ENCODE measurements at places on chromosomes 7 and 10. TPM values are rescaled to one million over a fixed set of nuclear protein-coding genes. Genes with fewer than 3 reads are reported as not detected.

The CALCR gene
- total RNA-seq, result not detected

The FZD8 gene
- 10.2 TPM for total RNA-seq

The SHH gene
- total RNA-seq, result not detected

The ADK gene
- 36.9 TPM for total RNA-seq

The ABI1 gene
- 35.9 TPM for total RNA-seq

The GRID1 gene
- total RNA-seq, result not detected

The ACTL6B gene
- not detected for total RNA-seq

The FFAR4 gene
- total RNA-seq, result not detected

The PRRT4 gene
- total RNA-seq, result 1.8 TPM

The ZNF736 gene
- total RNA-seq, result 1.3 TPM

The ERVW-1 gene
- total RNA-seq, result not detected

The SAMD9 gene
- total RNA-seq, result 5.6 TPM

The PRKCQ gene
- total RNA-seq, result 0.32 TPM

The SH2D4B gene
- total RNA-seq, result not detected

The TRPV5 gene
- not detected for total RNA-seq

The FKBP6 gene
- not detected for total RNA-seq

The MNX1 gene
- total RNA-seq, result not detected

The GRM3 gene
- total RNA-seq, result not detected

The PNLIPRP1 gene
- total RNA-seq, result not detected

The MYOF gene
- total RNA-seq, result 117 TPM

The PPRC1 gene
- 19.1 TPM for total RNA-seq

All from cardiac atrium fibroblast (primary cell).